ENCODE measurements at places on chromosomes 7 and 10.

DNA sequence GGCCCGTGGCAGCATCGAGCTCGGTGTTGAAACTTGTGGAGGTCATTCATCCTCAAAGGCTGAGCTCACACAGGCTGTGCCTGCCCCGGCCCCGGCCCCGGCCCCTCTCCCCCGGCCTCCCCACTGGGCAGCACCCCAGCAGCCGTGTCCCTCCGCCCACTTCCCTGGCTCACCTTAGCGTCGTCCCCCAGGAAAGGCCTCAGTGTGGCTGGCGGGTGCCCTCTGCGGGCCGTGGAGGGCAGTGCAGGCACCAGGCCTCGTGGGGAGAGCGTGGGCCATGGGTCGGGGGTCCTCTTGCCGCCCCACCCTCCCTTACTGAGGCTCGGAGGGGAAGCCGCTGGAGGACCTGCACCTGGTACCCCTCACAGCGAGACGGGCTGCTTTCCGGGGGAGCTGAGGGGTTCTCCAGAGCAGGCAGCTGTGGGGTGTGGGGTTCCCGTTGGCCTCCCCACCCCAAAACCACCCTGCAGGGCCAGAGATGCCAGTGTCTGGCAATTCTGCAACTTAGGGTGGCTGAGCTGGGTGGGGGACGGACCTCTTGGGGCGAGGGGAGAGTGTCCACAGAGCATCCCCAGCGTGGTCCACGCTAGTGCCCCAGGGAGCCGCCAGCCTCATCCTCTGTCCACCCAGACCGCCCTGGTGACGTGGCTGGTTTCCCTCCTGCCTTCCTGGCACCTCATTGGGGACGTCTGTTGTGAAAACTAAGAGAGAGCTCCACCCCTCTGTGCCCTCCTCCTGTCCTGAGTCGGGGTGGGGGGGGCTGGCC is 44.2 kb upstream of the DPYSL4 start:
- no peak for DNase-seq

DNA sequence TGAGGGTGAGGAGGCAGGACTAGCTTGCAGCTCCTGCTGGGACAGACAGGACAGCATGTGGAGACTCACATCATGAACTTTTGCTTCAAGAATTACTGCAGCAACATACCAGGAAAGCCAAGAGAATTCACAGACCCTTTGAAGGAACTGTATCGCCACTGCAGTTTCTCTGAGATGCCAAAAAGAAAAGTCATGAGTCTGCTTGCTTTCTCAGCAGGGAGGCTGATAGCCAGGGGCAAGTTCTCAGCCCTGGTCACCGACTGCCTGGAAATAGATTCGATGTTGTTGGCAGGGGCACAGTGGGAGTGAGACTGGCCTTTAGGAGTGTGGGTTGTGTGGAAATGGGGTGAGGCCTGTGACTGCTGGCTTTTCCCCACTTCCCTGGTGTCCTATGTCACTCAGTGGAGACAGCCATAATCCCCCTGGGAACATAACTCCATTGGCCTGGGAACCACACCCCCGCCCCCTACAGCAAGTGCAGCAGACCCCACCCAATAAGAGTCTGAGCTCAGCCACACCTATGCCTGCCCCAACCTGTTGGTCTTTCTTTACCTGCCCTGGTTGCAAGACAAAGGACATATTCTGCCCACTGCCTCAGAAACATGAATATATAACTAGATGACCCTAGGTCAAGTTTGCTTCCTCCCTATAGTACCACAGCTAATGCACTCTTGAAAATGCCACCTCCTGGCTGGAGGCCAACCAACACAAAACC is 1.6 kb upstream of the SAMD9 start:
- no peak for DNase-seq

GRCh38 chr10:46028584-46029460 is 1.6 kb downstream of the NCOA4 start:
- peak; percentile 66 for DNase-seq

DNA sequence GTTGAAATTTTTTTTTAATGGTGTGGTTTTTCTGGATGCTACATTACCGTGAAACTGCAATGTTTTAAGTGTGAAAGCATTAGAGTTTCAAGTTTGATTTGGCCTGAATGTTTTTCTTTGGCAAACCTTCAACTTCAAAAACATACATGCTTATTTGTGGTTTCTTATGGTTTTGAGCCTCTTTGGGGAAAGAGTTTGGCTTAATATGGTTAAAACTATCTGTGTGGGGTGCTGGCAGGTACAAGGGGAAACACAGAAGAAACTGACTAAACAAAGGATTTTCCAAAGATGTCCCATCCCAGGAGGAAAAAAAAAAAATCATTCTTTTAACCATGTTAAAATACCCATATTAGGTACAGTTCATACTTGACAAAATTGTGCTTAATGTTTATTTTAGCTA is 121.1 kb downstream of the HGF start:
- no peak for DNase-seq

DNA sequence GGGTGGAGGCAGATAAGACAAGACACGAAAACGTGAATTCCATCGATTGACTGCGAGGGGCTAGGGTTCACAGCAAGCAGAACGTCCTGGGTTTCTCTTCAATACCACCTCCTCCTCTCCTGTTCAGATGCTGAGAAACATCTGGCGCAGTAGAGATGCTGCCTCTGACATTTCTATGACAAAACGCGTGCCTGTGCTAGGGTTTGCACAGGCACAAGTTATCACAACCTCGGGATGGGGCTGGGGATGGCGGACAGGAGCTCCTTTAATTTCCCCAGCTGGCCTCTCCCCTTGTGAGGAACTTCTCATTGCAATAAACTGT is 99.8 kb upstream of the SVIL start:
- DNase-seq, result peak; percentile 5

- no peak for DNase-seq
Observed at GRCh38 chr10:26481315-26481692, 43.2 kb downstream of the APBB1IP start.

DNA sequence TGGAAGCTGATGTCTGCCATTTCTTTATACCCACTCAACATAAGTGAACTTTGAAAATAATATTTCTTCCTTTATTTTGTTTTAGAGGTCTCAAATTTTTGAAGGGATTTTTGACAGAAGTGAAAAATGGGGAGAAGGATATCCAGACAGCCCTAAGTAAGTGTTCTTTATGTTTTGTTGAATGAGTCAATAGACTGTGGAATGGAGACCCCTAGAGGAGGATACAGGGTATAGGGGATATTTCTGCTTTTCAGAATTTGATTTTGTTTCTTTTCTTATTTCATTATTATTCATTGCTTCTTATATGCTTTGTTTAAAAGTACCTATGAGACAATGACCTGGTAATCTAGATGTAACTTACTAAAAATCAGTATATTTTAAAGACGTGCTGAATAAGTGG is 34.4 kb downstream of the PLEKHA8 start:
- DNase-seq, result peak; percentile 78

GRCh38 chr10:50544095-50544856 is 79.5 kb downstream of the SGMS1 start:
- DNase-seq, result no peak

GRCh38 chr7:26091933-26092332 is 60.1 kb upstream of the NFE2L3 start:
- DNase-seq, result peak; percentile 57

GRCh38 chr7:51592842-51593599 is 276.4 kb upstream of the COBL start:
- DNase-seq, result no peak

- DNase-seq, result no peak
Observed at GRCh38 chr10:62819141-62819920, 3.2 kb upstream of the EGR2 start.

- no peak for DNase-seq
Observed at GRCh38 chr10:77090381-77091356, 546.9 kb downstream of the KCNMA1 start.

GRCh38 chr7:5578495-5578894 is 154.9 kb upstream of the TNRC18 start:
- DNase-seq, result no peak

GRCh38 chr7:13724191-13724976 is 265.1 kb downstream of the ETV1 start:
- DNase-seq, result peak; percentile 66

- DNase-seq, result no peak
Observed at GRCh38 chr10:24886290-24886680, 66.1 kb downstream of the PRTFDC1 start.

- no peak for DNase-seq
Observed at GRCh38 chr10:47045331-47045861, 134.2 kb downstream of the PTPN20 start.

DNA sequence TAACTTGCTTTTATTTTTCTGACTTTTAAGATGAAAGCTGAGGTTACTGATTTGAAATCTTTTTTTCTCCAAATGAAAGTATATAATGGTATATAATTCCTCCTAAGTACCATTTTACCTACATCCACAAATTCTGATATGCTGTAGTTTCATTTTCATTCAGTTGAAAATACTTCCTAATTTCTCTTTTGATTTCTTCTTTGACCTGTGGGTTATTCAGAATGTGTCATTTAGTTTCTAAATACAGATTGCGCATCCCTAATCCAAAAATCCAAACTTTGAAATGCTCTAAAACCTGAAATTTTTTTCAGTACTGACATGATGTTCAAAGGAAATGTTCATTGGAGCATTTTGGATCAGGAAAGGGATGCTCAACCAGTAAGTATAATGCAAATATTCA is 168.7 kb downstream of the CELF2 start:
- DNase-seq, result no peak

DNA sequence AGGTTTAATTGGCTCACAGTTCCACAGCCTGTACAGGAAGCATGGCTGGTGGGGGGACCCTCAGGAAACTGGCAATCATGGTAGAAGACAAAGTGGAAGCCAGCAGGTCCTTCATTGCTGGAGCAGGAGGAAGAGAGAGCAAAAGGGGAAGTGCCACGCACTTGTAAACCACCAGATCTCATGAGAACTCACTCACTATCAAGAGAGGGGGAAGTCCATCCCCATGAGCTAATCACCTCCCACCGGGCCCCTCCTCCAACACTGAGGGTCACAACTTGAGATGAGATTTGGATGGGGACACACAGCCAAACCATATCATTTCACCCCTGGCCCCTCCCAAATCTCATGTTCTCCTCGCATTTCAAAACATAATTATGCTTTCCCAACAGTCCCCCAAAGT is 171.9 kb upstream of the CACNA2D1 start:
- DNase-seq, result no peak

DNA sequence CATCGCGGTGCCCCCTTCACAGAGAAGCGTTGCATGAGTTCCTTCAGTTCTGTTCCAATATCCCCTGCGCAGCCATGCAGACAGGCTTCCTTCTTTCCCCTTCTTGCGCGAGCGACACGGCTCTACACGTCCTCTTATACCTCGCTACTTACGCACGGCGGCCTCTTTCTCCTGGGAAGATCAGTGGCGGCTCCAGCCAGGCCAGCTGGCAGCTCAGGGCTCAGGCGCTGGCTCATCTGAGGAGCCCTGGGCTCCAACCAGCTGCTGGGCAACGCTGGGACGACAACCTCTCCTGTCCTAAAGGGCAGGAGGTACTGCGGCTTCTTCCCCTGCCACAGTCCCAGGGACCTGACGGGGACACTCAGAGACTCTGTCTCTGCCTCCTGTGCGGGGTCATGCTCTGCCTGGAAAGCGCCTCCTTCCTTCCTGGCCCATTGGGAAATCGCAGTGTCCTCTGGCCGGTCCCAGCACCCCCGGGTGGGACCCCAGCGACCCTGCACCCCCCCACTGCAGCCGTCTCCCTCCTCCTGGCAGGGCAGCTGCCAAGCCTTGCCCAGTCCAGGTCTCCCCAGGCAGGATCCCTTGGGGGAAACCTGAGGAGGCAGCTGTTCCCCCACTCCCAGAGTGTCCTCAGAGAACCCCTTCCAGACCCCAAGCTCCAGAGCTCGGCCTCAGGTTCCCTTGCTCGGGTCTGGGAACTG is 5.0 kb upstream of the FAM20C start:
- no peak for DNase-seq

- DNase-seq, result no peak
Observed at GRCh38 chr7:32255036-32255435, 184.8 kb upstream of the PDE1C start.

DNA sequence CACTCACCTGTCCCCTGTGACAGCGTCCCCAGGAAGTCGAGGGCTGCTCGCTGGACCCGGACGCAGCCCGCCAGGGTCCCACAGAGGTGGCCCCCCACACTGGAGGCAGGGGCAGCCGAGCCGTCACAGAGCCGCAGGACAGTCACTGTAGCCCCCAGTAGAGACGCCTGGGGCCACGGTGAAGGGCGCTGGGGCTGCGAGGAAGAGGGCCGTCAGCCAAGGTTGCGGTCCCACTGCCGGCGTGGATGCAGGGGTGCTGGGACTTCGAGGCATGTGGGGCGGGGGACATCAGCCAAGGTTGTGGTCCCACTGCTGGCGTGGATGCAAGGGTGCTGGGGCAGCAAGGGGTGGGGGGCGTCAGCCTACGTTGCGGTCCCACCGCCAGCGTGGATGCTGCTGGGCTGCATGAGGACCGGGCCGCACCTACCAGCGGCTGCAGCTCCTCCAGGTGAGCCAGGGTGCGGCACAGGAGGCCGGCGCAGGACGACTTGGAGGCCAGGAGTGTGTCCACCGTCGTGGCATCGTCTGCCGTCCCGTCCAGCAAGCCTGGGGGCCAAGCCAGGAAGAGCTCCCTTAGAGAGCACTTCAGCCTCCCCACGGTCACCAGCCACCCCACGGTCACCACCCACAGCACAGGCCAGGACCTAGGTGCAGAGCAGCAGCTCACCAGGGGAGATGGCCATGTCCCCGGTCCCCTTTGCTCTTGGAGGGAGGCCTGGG is 13.9 kb downstream of the BRAT1 start:
- DNase-seq, result no peak

- DNase-seq, result no peak
Observed at GRCh38 chr7:78787854-78788253, 665.6 kb downstream of the MAGI2 start.

- DNase-seq, result no peak
Observed at GRCh38 chr10:114077347-114077746, 33.7 kb downstream of the ADRB1 start.

GRCh38 chr7:47568547-47568946 is 13.4 kb downstream of the TNS3 start:
- no peak for DNase-seq

DNA sequence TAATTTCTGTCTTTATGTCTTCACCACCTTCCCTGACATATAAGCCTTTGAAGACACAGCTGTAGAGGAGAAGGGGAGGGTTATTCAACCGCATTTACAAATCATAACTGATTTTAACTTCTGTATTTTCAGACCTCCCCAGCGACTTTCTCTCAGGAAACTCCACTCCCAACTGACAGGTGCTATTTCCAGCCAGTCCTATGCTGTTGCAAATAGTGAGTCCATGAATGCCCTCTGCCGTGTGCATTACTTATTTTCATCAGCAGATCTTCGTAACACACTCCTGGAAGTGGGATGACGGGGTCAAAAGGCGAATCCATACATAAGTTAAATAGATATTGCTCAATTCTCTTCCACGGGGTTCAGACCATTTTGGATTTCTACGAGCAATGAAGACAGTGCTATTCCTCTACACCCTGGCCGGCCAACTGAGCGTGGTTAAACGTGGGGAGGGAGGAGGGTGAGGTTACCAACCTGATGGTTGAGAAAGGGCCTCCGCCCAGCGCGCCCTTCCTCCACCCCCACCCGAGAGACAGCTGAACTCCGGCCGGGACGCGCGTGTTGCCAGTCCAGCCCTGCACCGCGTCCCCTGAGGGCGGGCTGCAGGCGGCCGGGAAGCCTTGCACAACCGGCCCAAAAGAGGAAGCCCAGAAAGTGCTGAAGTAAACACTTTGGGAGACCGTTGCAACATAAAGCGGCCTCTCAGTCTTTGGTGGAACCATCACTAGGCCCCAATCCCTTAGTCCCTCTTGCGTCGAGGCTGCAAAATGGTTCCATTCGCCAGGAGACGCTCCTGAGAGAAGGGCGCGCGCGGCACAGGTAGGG is at the start of gene APBB1IP:
TSS of gene APBB1IP (plus strand) at position 705 of the 825 bp plus-strand sequence. CDS start 53,986 bp downstream, outside the sequence.
- no peak for DNase-seq

Measured in cerebellar cortex (tissue), 1 donor.